ENCODE measurements at places on chromosomes 2 and 18. TPM values are rescaled to one million over a fixed set of nuclear protein-coding genes. Genes with fewer than 3 reads are reported as not detected.

- no peak for DNase-seq
Observed at GRCh38 chr2:102138331-102138730, 4.2 kb upstream of the IL1R1 start.

DNA sequence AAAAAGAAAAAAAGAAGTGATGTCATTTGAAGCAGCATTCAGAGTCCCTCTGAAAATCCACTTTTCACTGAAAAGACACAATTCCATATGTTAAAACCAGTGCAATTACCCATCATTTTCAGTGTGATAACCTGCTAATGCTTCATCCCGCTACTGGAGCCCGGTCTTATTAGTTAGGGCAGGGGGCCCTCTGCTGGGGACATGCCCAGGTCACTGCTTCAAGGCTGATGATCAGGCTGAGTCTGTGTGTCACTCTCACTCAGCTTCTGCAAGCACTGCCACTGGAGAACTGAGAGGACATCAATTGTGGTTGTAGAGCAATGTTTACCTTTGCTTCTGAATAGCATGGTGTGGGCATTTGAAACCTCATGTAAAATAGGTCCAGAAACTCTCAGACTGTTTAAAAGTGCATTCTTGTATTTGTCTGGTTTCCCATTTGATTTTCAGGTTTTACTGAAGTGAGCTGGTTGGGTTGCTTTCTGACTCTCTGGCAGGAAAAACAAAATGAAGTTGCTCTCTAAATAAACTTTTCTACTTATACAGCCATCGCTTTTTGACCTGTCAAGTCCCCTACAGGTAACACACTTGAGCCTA lies 49.2 kb upstream of the NXPH2 start:
- peak; percentile 23 for DNase-seq

DNA sequence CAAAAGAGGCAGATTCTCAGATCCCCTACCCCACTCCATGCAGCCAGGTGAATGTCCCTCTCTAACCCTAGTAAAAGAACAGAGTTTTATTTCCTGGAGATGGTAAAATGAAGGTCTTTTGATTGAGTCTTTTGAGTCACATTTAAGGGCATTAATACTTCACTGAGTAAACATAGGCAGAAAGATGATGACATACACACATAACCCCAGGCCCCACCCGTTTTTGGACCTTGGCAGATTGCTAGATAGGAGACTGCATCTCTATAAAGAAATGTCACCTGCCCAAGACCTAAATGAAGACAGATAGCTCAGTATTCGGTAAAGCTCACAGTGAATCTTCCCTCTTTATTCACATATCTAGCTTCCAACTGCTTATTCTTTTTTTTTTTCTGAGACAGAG lies 28.3 kb upstream of the PEX13 start:
- no peak for DNase-seq

DNA sequence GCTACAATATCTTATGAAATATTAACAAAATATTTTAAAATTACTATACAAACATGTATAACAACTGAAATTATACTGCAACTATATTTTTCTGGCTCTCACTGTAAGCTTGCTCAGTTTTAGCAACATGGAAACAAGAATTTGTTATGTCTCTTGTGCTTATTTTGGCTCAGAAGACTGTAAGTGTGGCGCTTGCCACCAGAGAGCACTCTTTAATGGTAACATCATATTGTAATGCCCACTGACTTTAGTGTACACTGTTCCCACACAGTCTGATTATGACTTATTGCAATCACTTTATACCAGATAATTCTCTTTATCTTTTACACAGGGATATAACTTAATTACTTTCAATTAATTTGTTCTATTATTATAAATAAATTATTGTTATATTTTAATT lies 1500.6 kb upstream of the TMEFF2 start:
- DNase-seq = no peak

GRCh38 chr2:218829868-218830451 lies 1.6 kb downstream of the PRKAG3 start:
- no peak for DNase-seq

DNA sequence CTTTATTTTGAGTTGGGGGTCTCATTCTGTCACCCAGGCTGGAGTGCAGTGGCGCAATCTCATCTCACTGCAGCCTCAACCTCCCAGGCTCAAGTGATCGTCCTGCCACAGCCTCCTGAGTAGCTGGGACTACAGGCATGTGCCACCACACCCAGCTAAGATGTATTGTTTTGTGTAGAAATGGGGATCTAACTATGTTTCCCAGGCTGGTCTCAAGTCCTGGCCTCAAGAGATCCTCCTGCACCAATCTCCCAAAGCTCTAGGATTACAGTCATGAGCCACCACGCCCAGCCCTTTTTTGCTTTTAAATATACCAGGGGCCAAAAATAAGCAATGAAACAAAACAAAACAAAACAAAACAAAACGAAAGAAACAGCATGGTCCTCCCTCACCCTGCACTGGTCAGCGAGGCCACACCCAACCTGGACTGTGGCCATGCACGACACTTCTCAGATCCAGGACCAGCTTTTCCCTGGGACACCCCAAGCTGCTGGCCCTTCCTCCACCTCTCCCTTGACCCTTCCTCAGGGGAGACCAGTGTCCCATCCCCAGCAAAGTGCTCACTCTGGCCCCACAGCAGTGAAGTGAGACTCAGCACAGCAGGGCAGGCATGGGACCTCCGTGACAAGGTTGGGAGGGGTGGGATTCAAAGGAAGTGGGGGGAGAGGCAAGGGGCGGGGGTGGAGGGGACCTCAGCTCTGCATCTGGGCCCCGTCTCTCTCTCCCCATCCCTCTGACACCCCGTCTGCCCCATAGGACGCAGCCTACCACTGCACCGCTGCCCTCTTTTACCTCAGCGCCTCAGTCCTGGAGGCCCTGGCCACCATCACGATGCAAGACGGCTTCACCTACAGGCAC lies 23.5 kb downstream of the MAL start:
- DNase-seq = no peak

- DNase-seq = no peak
Observed at GRCh38 chr18:48728204-48728833, 189.5 kb downstream of the CTIF start.

DNA sequence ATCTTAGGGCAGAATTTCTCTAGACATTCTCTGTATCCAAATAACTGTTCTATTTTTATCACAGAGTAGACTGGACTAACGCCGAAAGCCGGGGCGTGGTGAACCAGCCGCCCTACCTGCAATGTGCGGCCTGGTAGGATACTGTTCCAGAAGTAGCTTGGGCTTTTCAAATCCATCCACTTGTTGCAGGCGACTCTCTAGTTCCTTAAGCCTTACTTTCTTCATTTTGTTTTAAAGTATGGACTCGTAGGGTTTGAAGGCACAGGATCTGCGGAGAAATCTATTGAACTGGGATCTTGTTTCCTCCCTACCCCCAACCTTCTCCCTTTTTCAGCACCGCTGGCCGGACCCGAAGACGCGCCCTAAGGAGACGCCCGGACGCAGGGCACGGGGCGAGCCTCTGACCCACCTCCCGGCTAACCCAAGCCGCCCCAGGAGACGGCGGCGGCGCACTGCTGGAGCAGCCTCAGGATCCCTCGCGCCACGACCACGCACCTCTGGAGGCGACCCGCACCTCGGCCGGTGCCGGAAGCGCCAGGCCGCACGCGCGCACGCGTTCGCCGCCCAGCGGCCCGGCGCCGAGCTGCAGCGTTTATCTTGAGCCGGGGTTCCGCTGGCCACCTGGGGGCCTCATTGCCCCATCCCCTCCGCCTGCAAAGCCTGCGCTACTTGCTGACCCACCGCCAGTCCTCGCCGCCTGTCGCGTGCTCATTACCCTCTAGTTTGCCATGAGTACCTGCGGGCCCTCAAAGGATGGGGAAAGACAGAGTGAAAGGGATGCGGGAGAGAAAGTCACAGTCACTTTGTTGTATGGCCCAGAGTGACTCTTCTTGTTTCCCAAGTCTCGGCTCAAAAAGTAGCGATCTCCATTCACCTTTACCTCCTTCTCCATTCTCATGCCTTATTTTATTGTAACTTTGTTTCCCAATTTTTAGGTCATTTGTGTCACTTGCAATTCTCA lies at the start of gene METTL5:
METTL5 (minus strand) TSS at position 533 of the 961 bp plus-strand sequence; CDS start at position 225, 308 bp downstream.
- DNase-seq = peak; percentile 65

- no peak for DNase-seq
Observed at GRCh38 chr2:45816272-45816671, 164.8 kb downstream of the PRKCE start.

GRCh38 chr2:235860871-235861270 lies 307.3 kb downstream of the GBX2 start:
- no peak for DNase-seq

DNA sequence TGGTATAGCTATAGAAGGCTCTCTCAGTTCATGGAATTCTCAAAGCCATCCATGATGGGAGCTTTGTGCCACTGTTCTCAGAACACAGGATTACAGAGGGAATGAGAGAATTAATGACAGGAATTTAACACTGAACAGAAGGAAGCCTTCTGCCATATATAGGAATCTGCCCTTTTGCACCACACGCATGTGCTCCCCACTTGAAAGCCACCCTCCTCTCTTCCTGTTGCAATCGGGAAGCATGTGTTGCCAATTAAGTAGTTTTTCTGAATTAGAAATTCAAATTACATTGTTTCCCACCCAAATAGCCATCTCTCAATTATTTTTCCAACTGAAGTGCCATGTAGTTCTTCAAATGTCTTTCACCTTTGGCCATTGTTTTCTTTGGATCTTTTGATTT lies 71.3 kb downstream of the C1D start:
- DNase-seq = no peak

- no peak for DNase-seq
Observed at GRCh38 chr2:68203587-68203986, 45.9 kb downstream of the PNO1 start.

Gene TCF23
- not detected for total RNA-seq

Gene CYTIP
- 0.23 TPM for total RNA-seq

Gene CHRND
- total RNA-seq = not detected

Gene INO80D
- total RNA-seq = 38.9 TPM
